ENCODE measurements at places on chromosomes 6 and 20.

DNA sequence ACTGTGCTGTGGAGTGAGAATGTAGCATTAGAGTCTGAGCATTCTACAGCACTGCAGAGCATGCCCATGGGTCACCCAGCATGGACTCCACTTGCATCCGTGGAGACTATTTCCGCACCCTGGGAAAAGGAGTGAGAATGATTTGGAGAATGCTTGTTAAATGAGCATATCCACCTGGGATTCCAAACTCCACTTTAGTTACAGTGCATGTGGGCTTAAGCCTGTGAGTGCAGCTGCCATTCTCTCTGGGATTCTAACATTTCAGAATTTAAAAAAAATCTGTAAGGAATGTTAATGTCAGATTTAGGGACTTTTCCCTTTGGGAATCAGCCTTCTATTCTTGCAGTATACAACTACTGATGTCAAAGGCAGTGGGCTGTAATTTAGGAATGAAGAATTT, 33.4 kb downstream of the KIF25 start:
- no peak for DNase-seq

DNA sequence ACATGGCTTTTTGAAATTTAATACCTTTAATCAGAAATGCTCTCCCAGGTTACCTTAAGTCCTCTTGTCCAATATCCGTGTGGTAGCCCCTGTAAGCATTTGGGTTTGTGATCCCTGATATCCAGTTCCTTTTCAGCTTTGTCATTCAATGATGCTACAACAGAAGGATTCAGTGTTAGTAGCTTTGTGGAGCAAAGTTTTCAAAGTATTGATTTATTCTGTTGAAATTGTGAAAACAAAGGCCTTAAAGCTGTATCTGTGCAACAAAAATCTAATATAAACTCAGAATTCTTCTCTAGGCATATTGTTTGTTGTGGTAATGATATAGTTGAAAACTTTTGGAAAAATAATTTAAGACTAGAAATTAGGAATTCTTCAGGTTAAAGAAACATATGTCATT, 91.9 kb downstream of the ADGRB3 start:
- DNase-seq = no peak

DNA sequence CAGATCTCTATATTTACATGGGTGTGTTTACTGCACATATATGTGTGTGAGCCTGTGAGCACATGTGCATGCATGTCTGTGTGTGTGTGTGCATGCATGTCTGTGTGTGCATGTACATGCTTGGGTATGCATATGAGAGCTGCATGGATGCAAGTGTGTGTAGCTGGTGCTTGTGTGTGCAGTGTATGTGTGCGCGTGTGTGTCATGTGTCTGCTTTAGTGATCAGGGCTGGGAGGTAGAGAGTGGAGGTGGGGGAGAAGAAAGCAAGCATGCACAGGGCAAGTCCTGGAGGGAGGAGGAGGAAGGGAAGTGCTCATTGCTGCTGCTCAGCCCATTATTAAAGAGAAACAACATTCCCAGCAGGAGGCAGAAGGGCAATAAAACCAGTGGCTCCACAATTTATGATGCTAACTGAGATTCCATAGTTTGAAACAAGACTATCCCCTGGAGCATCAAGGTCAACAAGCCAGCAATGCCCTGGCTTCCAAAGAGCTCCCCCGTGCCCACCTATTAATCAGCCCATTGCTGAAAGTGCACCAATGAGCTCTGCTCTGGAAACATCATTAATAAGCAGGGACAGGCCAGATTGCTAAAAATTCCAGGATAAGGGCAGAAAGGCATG, 414.0 kb downstream of the MAFB start:
- DNase-seq = no peak

- no peak for DNase-seq
Observed at GRCh38 chr20:60201198-60201835, 243.1 kb downstream of the CDH26 start.

- no peak for DNase-seq
Observed at GRCh38 chr6:42784717-42785498, 3.1 kb downstream of the BICRAL start.

DNA sequence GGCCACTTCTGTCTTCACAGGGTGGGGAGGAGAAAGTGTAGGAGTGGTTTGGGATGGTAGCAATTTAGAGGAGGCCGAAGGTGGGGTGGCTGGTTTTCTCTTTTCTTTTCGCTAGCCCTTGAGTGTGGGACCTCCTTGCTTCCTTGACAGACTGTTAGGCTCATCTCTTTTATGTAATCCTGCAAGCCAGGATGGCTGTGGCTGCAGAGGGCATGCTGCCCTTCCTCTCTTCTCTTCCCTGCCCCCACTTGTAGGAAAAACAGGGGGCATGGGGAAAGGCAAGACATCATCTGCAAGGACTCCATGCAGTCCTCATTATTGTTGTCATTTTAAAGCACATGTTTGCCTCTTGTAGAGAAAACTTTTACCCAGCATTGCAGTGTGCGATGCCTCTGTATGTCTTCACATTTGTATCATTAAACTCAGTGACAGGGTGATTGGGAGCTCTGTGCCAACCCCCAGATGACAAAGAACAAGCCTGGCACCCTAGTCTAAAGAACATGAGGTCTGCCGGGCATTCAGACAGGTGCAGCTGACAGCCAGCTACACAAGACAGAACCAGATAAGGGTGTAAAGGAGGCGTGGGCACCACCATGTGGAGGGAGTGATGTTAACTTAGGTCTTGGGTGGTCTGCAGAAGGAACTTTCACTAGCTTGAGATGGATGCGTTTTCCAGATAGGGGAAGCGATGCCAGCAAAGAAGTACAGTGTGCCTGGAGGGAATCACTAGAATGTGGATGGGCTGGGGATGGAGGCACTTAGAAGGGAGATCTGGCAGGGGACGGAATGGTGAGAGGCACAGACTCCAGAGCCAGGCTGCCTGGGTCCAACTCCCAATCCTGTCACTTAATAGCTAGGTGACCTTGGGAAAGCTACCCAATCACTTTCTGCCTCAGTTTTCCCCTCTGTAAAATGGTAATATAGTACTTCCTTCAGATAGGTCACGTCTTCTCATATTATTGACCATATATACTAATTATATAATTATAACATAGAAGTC, 207.6 kb downstream of the TBC1D7 start:
- DNase-seq = no peak

DNA sequence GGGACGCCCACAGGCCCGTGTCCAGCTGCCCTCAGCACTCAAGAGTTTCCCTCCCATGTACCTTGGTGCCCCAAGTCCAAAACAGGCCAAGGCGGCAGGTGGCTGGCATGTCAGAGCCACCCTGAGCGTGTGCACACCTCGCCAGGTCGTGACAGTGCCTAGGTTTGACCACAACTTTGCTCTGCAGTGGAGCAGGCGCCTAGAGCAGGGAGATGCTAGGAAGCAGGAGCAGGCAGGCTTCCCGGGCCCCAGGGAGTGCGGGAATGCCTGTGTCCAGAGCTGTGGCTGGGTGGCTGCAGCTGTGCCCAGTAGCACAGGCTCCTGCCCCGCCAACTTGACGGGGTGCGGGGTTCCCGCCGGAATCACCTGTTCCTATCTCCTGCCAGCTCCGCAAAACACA, 380.8 kb upstream of the IMPG1 start:
- DNase-seq = no peak

DNA sequence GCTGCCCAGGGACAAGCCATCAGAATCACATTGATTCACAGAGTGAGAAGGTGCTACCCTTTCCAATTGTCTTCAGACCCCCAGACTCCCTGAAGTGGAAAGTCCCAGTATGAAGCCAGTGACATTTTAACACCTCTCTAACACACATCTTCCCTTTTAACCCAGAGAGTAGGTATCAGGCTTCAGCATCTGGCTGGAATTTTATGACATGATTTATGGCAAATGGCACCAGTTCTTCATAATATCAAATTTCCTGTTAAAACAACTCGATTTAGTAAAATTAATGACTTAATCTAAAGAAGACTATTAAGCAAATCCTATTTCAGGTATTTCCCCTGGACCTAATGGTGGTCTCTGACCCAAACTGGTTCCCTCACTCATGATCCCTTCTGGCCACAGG, 25.0 kb downstream of the KCNB1 start:
- DNase-seq = no peak
